ENCODE measurements at places on chromosomes 1 and 21. TPM values are rescaled to one million over a fixed set of nuclear protein-coding genes. Genes with fewer than 3 reads are reported as not detected.

DNA sequence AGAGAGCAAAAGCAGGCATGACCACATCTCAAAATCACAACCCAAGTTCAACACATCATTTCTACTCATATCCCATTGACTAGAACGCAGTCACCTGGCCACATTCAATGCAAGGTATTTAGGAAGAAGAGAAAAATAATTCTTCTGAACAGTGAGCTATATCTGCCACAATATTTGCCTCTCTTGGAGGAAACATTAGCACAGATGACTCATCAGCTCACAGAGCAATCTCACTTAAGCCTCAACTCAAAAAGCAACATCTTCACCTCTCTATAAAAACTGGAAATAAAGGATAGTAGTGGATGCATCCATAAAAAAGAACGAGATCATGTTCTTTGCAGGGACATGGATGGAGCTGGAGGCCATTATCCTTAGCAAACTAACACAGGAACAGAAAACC is 143.9 kb upstream of the FMN2 start:
- DNase-seq = no peak

- no peak for DNase-seq
Observed at GRCh38 chr1:230788561-230789275, 41.5 kb downstream of the CAPN9 start.

- no peak for DNase-seq
Observed at GRCh38 chr1:63454269-63454668, 68.8 kb downstream of the ITGB3BP start.

DNA sequence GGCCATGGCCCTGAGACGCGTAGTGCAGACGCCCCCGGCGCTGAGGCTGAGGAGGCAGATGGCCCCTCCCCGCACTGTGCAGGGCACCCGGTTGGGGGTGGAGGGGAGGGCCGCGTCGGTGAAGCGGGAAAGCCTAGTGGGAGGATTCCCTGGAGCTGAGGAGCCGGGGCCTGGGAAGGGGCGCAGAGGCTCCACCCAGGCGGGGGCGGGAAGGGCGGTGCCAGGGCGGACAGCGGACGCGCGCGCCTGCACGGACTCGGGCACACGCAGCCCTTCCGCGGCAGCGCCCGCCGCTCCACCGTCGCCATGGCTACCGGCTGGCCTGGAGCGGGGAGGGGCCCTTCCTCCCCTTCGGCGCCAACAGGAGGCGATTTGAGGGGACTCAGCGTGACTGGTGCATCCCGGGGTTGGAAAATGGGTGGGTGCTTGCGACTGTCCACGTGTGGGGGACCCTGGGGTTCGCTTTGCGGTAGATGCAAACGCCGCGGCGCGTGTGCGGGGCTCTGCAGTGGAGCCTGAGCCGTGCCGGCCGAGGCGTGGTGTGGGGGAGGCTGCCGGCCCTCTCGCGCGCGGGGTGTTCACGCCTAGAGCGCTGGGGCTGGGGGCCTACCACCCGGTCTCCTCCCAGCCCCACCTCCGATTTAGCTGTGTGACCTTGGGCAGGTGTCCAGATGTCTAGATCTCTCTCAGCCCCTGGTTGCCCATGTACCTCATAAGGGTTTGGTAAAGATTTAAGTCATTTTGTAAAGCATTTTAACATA is 35.1 kb downstream of the PTPRF start:
- DNase-seq = peak; percentile 97

Gene LCE2A
- total RNA-seq = not detected

Gene CLCA2
- total RNA-seq = not detected

All from H7 (cell line).